Lower leg skin (tissue), 4 donors: ENCODE measurements at places on chromosomes 4 and X. TPM values are rescaled to one million over a fixed set of nuclear protein-coding genes. Genes with fewer than 3 reads are reported as not detected.

C4orf51 gene
- total RNA-seq = not detected

DNA sequence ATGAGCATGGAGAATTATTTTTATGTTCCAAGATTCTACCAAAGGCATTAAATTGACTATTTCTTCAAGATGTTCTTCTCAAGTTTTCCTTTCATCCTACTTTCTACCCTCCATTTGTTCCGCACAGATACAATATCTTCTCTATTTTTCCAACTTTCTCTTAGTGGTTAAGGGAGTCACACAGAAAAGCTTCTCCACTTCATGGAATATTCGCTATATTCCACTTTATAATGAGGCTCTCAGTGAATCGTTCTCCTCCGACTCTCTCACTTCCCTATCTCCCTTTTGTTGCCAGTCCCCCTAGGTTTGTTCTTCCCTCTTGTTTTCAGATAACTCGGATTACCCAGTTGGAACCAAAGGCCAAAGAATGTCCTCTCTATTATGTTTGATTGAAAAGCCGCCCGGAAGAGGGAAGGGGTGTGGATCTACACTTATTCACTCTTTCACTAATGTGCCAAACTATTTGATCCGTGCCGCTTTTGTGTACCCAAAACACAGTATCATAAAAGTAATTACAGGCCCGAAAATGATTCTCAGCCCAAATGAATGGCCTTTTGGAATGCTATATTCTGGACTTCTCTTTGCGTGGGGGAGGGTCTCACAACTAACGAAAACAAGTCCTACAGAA is 1.2 kb downstream of the SH3D19 start:
- DNase-seq = no peak

TRAM1L1 gene
- 1.3 TPM for total RNA-seq

GRCh38 chrX:138859421-138859820 is 147.9 kb upstream of the FGF13 start:
- no peak for DNase-seq

DNA sequence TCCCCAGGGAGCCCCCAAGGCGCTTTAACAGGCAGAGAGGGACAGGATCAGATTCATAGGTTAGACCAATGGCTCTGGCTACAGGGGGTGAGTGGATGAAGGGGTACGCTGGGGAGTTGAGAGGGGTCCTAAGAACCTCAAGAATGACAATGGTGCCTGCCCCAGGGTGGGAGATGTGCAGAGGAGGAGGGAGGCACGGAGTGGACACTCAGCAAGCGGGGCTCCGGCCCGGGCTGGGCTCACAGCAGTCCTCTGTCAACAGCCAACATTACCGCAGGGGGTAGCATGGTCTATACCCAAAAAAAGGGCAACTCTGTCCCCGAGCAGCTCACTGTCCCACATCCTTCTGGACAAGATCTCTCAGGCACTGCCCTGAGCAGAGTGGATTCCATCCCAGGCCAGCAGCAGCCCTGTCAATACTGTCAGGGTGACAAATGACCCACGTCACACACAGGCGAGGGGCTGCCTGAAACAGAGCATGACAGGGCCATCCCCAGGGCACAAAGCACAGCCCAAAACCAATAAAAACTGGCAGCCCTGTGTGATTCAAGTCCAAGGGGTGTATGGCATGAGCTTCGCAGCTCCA is 47.7 kb upstream of the PPP2R2C start:
- DNase-seq = no peak

GAGE12F gene
- not detected for total RNA-seq
